Stimulated activated CD8-positive, alpha-beta memory T cell treated with anti-CD3 and anti-CD28 coated beads, Interleukin-4, amount 100 ng/mL, for 4 hours (primary cell): ENCODE measurements at places on chromosomes 16 and 17.

DNA sequence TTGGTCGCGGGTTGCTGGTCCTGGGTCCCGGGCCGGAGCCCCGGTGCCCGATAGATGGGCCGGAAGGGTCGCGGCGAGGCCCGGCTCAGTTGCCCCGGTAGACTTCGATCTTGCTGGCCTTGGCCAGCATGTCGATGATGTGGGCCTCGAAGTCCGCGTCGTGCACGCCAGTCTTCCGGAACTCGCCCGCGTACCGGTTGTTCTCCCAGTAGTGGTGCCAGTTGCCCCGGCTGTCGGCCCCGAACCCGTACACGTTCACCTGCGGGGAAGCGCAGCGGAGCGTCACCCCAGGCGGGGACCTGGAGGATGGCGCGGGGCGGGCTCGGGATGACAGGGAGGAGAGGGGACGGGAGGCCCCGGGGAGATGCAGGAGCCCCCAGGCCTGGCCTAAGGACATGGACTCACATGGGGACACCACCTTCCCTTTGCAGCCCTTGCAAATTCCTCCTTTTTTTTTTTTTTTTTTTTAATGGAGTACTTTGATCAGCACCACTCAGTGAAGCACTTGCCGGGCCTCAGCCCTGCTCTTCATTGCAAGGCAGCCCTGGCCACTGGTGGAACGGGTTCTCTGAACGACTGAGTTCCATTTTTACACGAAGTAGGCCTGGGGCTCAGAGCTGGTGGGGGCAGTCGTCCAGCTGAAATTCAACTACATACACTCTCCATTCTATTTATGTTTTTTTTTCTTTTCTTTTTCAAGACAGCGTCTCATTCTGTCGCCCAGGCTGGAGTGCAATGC lies 35.1 kb downstream of the DDX19A start:
- DNase-seq = no peak

- no peak for DNase-seq
These were observed 5.4 kb downstream of the HOXB6 start for GRCh38 chr17:48599354-48599753.

DNA sequence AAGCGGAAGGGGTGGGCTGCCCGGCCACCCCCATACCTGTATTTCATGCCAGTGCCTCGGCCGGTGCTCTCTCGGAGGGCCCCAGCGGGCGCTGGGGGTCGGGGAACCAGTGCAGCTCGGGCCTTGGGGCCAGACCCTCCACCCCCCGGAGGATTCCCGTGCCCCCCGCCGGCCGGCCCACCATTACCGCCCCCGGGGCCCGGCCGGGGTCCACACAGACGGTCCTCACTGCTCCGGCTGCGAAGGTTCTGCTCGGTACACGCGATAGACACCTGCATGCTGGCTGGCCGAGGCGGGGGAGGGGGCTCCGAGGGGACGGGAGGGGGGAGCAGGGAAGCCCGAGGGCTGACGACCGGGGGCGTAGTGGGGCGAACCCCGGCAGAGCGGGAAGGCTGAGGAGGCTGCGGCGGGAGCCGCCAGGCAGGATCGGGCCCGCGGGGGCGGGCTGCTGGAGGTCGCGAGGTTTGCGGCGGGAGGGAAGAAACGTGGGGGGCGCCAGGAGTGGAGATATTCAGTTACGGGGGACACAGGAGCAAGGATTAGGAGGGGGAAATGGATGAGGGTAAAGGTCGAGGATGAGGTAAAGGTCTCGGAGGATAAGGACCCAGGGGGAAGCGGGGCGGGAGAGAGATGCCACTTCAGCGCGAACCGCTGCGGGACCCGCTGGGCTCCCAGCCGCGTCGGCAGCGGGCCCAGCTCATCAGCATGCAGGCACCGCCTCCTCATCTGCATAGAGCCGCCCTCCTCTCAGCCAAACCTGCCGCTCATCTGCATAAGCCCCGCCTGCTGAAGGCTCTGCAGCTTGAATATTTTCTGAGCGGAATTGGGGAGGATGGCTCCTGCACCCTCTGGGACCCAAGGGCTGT lies at the start of gene KCNAB3:
Gene KCNAB3 (minus strand): TSS at position 699 of the 866 bp plus-strand sequence. CDS start 421 bp downstream, at position 278.
- no peak for DNase-seq

GRCh38 chr17:3884188-3884587 lies 8.7 kb downstream of the CAMKK1 start:
- no peak for DNase-seq

DNA sequence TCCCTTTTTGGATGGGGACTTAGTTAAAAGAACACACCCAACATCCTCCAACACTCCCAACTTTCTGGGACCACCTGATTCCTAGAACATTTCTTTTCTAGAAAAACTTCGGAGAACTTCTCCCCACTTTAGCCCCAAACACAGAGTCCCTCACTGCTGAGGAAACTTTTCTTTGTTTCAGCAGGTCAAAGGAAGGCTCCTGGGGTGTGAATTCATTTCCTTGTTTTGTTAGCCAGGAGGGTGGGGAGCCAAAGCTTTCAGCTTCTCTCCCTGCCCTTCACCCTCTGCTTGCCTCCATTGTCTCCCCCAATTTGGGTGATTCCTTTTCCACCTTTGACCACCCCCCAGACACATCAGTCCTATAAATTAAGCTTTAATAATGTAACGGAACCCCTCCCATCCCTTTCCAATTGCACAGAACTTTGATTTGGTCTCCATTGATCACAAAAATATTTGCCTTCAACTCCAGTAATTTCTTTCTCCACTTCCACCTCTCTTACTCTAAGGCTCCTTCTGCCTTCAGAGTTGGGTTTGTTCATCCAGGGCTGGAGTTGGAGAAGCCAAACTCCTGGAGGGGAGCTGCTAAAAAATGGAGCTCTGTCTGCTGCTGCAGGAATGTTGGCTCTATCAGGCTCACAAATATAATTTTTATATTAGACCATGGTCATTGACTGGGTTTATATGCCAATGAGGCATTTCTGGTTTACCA lies 10.3 kb downstream of the HOXB4 start:
- DNase-seq = no peak

DNA sequence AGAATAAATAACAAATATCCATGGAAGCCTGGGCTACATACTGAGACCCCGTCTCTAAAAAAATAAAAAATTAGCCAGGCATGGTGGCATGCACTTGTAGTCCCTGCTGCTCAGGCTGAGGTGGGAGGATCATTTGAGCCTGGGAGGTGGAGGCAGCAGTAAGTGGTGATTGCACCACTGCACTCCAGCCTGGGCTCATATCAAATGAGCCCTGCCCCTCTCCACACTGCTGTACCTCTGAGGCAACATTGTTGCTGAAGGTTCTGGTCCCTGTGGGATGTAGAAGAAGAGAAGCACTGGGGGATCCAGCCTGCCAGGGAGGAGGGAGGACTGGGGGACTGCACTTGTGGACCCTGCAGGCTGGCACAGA lies 11.4 kb upstream of the ARHGAP23 start:
- DNase-seq = no peak

GRCh38 chr16:67965668-67966548 lies 2.5 kb downstream of the SLC12A4 start:
- no peak for DNase-seq

- no peak for DNase-seq
These were observed 5.8 kb upstream of the RAB37 start for GRCh38 chr17:74731347-74731605.

DNA sequence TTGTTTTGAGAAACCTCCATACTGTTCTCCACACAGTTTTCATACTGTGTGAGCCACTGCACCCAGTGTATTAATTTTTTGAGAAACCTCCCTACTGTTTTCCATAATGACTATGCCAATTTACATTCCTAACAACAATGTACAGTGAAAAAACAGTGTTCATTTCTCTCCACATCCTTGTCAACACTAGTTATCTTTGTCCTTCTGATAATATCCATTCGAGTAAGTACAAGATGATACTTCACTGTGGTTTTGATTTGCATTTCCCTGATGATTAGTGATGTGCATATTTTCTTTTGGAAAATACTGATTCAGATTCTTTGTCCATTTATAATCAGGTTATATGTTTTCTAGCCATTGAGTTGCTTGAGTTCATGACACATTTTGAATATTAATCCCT lies 462.0 kb downstream of the CDH11 start:
- DNase-seq = no peak

DNA sequence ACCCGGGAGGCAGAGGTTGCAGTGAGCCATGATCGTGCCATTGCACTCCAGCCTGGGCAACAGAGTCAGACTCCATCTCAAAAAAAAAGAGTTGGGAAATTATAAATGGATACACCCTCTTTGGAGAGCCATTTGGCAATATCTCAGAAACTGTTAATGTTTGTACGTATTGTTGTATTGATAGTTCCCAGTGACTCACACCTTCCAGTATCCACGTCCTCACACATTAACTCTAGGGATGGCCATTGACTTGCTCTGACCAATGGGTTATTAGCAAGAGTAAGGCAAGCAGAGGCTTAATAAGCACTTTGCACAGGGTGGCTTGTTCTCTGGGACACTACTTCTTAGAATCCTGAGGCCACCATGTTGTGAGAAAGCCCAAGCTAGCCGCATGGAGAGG lies 107.6 kb upstream of the LHX1 start:
- no peak for DNase-seq

DNA sequence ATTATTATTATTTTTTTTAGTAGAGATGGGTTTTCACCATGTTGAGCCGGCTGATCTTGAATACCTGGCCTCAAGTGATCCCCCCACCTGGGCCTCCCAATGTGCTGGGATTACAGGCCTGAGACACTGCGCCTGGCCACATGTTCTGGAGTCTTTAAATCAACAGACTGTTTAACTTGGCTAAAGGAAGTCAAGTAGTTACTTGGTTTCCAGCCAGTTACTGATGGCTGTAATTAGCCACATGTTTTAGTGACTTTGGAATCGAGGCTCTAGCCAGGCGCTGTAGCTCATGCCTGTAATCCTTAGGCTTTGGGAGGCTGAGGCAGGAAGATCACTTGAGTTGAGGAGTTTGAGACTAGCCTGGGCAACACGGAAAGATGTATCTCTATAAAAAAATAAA lies 699.2 kb upstream of the RBFOX1 start:
- DNase-seq = no peak

GRCh38 chr16:81925016-81925415 lies 86.3 kb downstream of the SDR42E1 start:
- DNase-seq = no peak

DNA sequence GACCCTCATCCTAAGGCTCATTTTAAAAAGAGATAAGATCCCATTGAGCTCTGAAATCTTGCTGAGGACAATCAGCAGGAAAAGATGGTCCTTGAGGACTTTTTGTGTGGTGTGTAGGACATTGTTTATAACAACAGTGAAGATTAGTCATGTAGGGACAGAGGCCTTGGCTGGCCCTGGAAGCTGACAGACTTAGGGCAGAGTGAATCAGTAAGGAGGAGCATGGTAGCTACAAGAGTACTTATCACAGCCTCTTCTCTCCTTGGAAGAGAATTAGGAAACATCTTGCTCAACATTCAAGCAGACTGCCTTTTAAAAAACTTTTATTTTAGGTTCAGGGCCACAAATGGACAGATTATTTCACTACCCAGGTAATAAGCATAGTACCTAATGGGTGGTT lies 665.9 kb upstream of the SALL1 start:
- DNase-seq = no peak

DNA sequence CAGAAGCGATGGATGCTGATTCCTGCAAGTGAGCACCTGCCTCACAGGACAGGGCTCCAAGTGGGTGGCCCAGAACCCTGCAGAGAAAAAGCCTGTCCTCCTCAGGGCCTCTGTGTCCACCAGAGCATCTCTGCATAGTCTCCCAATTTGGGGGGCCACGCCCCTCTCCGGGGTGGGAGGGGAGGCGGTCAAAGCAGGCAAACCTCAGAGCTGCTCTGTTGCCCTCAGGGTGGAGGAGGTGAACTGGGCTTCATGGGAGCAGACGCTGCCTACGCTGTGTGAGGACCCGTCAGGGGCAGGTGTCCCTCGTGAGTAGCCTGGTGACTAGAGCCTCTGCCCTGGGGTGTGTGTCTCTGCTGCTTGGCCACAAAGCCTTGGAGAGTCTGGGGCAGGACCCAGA lies 19.3 kb downstream of the TRPV2 start:
- no peak for DNase-seq
